ENCODE measurements at places on chromosomes 13 and 19.

DNA sequence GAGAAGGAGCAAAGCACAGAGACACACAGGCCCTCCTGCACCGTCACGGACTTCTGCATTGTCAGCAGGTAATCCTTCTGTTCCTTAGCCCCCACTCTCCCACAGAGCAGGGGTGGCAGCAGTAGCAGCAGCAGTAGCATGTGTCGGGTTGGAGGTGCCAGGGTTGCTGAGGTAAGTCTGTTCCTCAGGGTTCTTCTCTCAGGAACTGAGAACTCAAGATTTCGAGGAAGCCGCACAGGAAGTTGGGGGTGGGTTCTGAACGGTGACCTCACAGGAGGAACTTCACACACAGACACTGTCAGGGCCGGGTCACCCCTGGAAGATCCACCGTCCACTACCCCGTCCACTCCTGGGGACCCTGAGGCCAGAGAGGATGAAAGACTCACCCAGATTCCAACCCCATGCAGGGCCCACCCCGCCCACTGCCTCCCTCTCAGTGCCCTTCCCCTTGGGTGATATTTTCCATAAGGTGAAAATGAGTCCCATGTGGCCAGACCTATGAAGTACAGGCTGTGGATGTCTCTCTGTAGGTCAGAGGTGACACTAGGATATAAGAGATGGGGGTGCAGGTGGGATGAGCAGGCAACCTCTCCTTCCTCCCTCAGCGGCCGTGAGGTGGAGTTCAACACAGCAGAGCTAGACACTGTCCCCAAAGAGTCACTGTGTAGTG lies at the start of gene SIGLEC12:
Gene SIGLEC12 (minus strand): TSS at position 207 of the 670 bp plus-strand sequence. CDS start 67 bp downstream, at position 140.
- no peak within 1 kb of the TSS for H3K4me3 ChIP-seq
- H3K27me3 ChIP-seq = peaks cover 43% of the 10 kb centered on the region
- no peaks in the 10 kb centered on the region for H3K4me1 ChIP-seq
- DNase-seq = no peak
- H3K27ac ChIP-seq = no peak within 1 kb of the TSS
- H3K36me3 ChIP-seq = no peaks in the 10 kb centered on the region

- no peak overlapping the region for H3K27ac ChIP-seq
- H3K36me3 ChIP-seq = no peaks in the 10 kb centered on the region
- peaks cover 8% of the 10 kb centered on the region for H3K4me1 ChIP-seq
- no peak overlapping the region for H3K4me3 ChIP-seq
- DNase-seq = no peak
Observed at GRCh38 chr13:43933378-43933777, 53.7 kb downstream of the LACC1 start.

DNA sequence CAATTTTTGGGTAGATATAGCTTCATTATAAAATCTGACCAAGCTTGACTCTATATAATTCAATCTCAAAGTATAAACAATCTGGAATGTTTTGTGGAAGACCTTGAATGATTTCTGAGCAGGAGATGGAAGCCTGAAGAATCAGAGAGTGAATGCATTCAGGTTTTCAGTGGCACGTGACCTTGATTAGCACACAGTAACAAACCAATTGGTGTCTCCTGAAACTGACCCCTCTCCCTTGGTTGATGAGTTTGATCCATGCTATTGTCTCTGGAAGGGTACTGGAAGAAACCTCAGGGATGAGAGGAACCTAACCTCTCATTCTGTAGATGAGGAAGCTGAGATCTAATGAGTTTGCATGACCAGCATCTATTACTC lies 39.6 kb downstream of the PCDH8 start:
- DNase-seq = no peak
- peaks cover 16% of the 10 kb centered on the region for H3K27me3 ChIP-seq
- H3K4me1 ChIP-seq = peaks cover 10% of the 10 kb centered on the region
- no peaks in the 10 kb centered on the region for H3K36me3 ChIP-seq
- H3K27ac ChIP-seq = no peak overlapping the region
- no peak overlapping the region for H3K4me3 ChIP-seq

DNA sequence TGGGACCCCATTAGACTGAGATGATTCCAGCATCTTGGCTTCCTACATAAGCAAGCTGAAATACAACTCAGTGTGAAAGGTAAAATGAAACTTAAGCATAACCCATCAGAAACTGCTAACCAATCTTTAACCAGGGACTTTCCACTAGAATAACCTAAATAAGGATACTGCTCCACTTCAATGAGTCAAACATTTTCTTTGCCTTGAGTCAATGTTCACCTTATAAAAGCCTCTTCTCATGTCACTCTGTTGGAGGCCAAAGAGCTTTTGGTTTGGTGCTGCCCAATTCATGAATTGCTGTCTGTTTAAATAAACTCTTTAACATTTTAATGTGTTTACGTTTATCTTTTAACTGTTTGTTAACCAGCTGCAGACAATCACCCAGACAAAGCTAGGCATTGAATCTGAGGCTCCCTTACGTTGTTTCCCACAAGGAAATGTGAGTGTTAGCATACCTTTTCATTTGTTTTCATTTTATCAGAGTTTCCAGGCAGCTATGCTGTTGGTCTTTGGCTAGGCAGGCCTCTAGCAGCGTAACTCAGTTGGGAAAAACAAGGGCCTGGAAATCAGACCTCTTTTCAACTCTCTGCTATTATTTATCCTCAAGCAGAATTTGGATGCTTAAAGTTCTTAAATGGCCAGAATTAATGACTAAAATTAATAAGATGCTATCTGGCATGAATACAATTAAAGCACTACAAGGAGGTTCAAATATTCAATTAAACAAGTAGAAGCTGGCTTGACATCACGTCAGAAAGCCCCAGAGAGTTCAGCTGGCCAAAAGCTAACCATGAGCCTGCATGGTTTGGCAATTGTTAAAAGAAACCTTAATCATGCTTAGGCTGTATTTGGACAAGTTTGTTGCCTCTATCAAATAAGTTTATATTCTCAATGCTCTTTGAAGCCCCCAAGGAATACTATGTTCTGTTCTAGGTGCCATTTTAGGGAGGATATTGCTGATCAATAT lies 200.2 kb downstream of the DCLK1 start:
- no peaks in the 10 kb centered on the region for H3K36me3 ChIP-seq
- DNase-seq = no peak
- H3K4me1 ChIP-seq = 0 out of 2 replicates have a peak, but pooled peaks cover 3% of the 10 kb centered on the region
- no peak overlapping the region for H3K27ac ChIP-seq

GRCh38 chr19:4586691-4587090 lies 27.2 kb upstream of the SEMA6B start:
- peaks cover 10% of the 10 kb centered on the region for H3K4me1 ChIP-seq
- H3K4me3 ChIP-seq = no peak overlapping the region
- H3K27me3 ChIP-seq = no peaks in the 10 kb centered on the region
- no peak for DNase-seq
- H3K36me3 ChIP-seq = no peaks in the 10 kb centered on the region

- H3K36me3 ChIP-seq = no peaks in the 10 kb centered on the region
- peaks cover 7% of the 10 kb centered on the region for H3K27me3 ChIP-seq
- H3K27ac ChIP-seq = no peak overlapping the region
- no peaks in the 10 kb centered on the region for H3K4me1 ChIP-seq
- DNase-seq = no peak
Observed at GRCh38 chr13:76904507-76904906, 18.3 kb upstream of the KCTD12 start.
